ENCODE measurements at places on chromosomes 2 and 18.

DNA sequence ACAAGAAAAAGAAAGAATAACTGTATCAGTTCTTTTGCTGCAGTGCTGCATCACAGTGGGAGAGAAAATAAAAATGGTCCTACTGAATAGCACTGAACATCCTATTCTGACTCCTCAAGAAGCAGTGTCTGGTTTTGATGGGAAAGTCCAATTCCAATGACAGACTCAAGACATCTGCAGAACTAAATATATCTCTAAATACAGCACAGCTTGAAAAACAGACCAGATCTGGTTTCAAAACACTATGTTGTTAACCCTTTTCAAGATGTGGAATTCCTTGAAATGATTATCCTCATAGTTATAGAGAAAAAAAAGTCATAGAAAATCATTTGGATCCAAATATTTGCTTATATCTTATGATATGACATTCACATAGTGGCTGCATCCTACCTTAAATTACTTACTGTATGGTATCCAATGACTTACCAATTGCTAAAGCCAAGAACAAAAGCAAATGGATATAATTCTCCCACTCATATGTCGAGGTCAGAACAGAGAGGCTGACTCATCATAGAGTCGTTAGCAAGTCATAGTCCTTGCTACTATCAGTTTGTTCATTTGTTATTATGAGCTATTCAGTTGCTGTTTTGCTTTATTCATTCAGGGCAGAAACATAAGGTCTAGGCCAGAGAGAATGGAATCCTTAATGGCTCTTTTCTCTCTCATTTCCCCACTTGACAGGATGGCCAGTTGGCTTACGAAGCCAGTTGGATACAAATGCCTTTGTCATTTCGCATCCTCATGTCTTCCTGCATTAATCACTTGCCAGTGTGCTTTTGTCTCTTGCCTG, 62.5 kb upstream of the ACVR2A start:
- H3K4me3 ChIP-seq: no peak overlapping the region
- H3K27ac ChIP-seq: no peak overlapping the region
- no peaks in the 10 kb centered on the region for H3K27me3 ChIP-seq
- H3K36me3 ChIP-seq: no peaks in the 10 kb centered on the region

DNA sequence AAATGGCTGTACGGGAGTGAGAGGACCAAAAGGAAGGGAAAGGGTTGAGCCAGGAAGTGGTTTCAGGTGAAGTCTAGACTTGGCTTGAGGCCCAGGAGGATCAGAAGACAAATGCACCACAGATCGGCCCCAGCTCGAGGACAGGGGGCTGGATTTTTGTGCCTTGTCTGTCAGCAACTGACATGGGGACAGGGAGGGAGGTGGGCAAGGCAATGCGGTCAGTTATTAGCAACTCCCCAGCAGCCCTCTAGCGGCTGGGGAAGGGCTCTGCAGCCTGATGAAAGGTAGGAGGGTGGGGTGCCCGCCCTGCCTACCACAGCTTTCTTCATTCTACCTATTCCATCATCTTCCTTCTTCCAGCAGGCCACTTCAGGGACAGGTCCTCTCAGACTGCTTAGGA, 50.0 kb downstream of the CPO start:
- H3K36me3 ChIP-seq: no peaks in the 10 kb centered on the region
- H3K4me3 ChIP-seq: no peak overlapping the region
- no peaks in the 10 kb centered on the region for H3K4me1 ChIP-seq
- H3K27ac ChIP-seq: no peak overlapping the region

DNA sequence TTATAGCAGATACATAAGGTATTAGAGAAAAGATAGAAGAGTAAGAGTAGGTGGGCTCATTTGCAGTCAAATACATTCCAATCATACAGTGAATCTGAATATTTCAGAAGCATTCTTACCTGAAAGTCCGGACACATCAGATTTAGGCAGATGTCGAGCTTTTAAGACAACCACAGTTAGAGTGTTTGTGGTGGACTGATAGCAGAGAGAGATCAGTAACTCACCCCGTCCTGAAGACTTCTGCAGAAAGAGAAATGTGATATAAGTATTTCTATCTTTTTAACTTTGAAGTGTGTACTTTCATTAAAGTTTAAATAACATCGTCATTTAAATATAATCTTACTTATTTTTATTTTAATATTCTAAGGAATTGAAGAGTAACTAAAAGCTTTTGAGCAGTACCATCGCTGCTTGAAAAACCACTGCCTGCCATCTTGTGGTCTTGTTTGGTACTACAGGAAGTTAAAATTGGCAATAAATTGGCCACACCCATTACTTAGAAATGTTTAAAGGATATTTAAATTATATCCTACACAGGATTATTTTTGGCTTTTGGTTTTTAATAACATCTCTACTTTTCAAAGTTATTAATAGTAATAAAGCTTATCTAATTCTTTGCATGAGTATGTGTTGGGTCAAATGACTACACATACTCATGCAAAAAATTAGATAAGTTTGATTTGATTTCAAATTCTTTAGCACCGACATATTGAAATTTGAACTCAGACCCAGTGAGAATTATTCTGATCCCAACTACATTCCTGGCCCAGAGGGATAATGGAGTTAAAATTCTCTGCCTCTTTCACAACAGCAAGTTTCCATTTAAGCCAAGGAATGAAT, 5.5 kb downstream of the SYT4 start:
- no peaks in the 10 kb centered on the region for H3K27me3 ChIP-seq
- H3K4me1 ChIP-seq: no peaks in the 10 kb centered on the region
- H3K4me3 ChIP-seq: no peak overlapping the region
- DNase-seq: no peak
- no peaks in the 10 kb centered on the region for H3K36me3 ChIP-seq

GRCh38 chr2:16568998-16569784, 96.4 kb downstream of the CYRIA start:
- no peak for DNase-seq
- no peak overlapping the region for H3K4me3 ChIP-seq
- H3K27me3 ChIP-seq: no peaks in the 10 kb centered on the region
- no peaks in the 10 kb centered on the region for H3K4me1 ChIP-seq
- peaks cover 4% of the 10 kb centered on the region for H3K36me3 ChIP-seq
- no peak overlapping the region for H3K27ac ChIP-seq

GRCh38 chr2:52391621-52392020, 1359.7 kb upstream of the NRXN1 start:
- DNase-seq: no peak
- H3K27me3 ChIP-seq: no peaks in the 10 kb centered on the region
- H3K36me3 ChIP-seq: no peaks in the 10 kb centered on the region
- H3K4me1 ChIP-seq: no peaks in the 10 kb centered on the region

GRCh38 chr18:66752733-66753132, 148.8 kb upstream of the CDH19 start:
- no peak for DNase-seq
- no peaks in the 10 kb centered on the region for H3K27me3 ChIP-seq
- no peaks in the 10 kb centered on the region for H3K36me3 ChIP-seq
- H3K4me1 ChIP-seq: no peaks in the 10 kb centered on the region

GRCh38 chr2:210198326-210198725, 26.9 kb downstream of the ACADL start:
- no peaks in the 10 kb centered on the region for H3K36me3 ChIP-seq
- H3K4me1 ChIP-seq: no peaks in the 10 kb centered on the region
- H3K27ac ChIP-seq: no peak overlapping the region
- no peak for DNase-seq

GRCh38 chr2:231300722-231301076, 94.8 kb upstream of the B3GNT7 start:
- H3K27ac ChIP-seq: no peak overlapping the region
- H3K4me1 ChIP-seq: no peaks in the 10 kb centered on the region

DNA sequence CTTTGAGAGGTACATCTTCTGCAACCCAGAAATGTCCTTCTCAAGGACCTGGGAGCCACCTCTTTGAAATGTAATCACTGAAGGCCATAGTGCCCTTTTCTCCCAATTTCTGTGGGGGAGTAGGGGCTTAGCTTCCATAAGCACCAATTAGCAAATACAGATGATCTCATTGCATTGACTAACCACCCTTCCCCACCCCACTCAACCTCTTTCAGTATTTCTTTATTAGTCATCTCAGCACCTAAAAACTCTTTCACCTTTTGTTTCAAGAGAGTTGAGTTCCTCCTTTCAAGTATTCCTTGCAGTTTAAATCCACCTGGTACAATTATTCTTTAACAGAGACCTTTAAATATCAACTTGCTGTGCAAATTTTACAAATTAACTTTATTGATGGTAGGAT, 1011.8 kb upstream of the CDH2 start:
- H3K4me1 ChIP-seq: no peaks in the 10 kb centered on the region
- DNase-seq: no peak
- no peak overlapping the region for H3K4me3 ChIP-seq
- no peaks in the 10 kb centered on the region for H3K36me3 ChIP-seq

GRCh38 chr2:236793023-236794011, 223.7 kb downstream of the ACKR3 start:
- no peak for DNase-seq
- no peaks in the 10 kb centered on the region for H3K36me3 ChIP-seq
- H3K27ac ChIP-seq: no peak overlapping the region
- H3K27me3 ChIP-seq: no peaks in the 10 kb centered on the region
- no peak overlapping the region for H3K4me3 ChIP-seq
- no peaks in the 10 kb centered on the region for H3K4me1 ChIP-seq

GRCh38 chr2:200051611-200051945, 96.2 kb downstream of the MAIP1 start:
- H3K27ac ChIP-seq: no peak overlapping the region
- H3K27me3 ChIP-seq: no peaks in the 10 kb centered on the region
- no peaks in the 10 kb centered on the region for H3K36me3 ChIP-seq
- H3K4me3 ChIP-seq: no peak overlapping the region
- H3K4me1 ChIP-seq: no peaks in the 10 kb centered on the region

DNA sequence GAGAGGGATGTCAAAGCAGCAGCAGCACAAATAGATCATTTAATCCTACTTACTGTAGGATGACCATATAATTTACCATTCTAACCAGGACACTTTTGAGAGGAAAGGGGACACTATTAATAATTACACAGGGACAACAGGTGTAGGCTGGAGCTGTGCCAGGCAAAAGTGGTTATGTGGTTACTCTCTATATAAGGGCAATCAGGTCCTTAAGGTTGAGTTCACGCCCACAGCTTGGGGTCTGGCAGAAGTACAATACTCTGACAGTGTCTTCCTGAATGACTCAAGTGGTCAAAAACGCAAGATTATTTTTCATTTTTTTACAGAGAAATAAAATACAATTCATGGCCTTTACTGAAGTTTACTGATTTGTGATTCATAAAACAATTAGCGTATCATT, 2.8 kb downstream of the PREPL start:
- DNase-seq: peak; percentile 81
- no peaks in the 10 kb centered on the region for H3K36me3 ChIP-seq
- no peak overlapping the region for H3K4me3 ChIP-seq
- H3K4me1 ChIP-seq: no peaks in the 10 kb centered on the region

DNA sequence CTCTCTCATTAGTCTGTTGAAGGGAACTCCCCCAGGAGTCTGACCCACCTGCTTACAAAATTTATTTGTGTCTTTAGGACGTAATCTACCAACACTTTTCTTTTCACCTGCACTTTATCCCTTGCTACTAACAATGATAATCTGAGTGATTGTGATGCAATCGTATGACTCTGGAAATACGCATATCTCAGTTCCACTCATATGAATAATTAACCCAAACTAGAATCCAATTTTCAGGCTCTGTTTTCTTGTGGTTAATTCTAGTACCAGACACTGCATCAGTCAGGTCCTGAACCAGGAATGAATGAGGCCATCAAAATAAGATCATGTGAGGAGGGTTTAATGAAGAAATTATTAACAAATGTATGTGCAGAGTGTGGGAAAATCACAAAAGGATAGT, 158.4 kb upstream of the SRD5A2 start:
- no peak overlapping the region for H3K4me3 ChIP-seq
- no peak for DNase-seq
- no peaks in the 10 kb centered on the region for H3K4me1 ChIP-seq
- no peak overlapping the region for H3K27ac ChIP-seq
- H3K36me3 ChIP-seq: no peaks in the 10 kb centered on the region

DNA sequence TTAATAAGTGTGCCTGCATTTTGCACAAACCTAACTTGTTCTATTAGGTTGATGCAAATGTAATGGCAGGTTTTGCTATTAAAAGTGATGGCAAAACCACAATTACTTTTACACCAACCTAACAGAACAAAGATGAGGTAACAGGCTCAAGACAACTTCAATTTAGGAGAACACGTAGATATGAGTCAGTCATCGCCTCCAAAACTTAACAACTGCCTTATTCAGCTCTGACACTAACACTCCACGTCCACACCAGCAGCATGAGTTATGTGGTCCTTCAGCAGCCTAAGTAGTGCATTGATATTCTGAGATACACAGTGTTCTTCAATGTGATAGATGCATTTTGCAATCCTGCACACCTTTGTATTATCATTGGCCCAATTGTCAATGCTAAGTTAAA, 1175.1 kb upstream of the ACVR2A start:
- H3K4me3 ChIP-seq: no peak overlapping the region
- no peaks in the 10 kb centered on the region for H3K4me1 ChIP-seq
- no peaks in the 10 kb centered on the region for H3K27me3 ChIP-seq
- no peak for DNase-seq

- DNase-seq: no peak
- H3K4me3 ChIP-seq: no peak overlapping the region
- no peaks in the 10 kb centered on the region for H3K36me3 ChIP-seq
- H3K27me3 ChIP-seq: no peaks in the 10 kb centered on the region
- H3K4me1 ChIP-seq: no peaks in the 10 kb centered on the region
These were observed 116.6 kb downstream of the ACTR3 start for GRCh38 chr2:114006460-114006859.

DNA sequence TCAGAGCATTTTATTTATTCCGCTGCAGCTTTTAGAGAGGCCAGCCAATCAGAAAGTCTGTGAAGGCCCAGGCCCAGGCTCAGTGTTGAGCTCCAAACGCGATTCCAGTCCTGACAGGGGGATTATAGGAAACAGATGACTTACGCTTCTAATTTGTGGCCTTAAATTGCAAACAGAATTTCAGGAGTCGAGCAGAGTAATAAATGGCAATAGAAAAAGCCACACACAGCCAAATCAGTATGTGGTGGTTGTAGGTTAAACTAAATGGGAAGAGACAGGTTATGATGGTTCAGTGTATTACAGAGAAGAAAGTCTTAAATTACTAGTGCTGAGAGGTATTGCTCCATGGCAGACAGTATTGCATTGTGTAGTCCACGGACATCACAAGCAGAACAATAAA, 131.0 kb upstream of the ZEB2 start:
- no peaks in the 10 kb centered on the region for H3K36me3 ChIP-seq
- no peaks in the 10 kb centered on the region for H3K27me3 ChIP-seq
- no peaks in the 10 kb centered on the region for H3K4me1 ChIP-seq
- no peak overlapping the region for H3K4me3 ChIP-seq
- H3K27ac ChIP-seq: no peak overlapping the region
- DNase-seq: no peak

DNA sequence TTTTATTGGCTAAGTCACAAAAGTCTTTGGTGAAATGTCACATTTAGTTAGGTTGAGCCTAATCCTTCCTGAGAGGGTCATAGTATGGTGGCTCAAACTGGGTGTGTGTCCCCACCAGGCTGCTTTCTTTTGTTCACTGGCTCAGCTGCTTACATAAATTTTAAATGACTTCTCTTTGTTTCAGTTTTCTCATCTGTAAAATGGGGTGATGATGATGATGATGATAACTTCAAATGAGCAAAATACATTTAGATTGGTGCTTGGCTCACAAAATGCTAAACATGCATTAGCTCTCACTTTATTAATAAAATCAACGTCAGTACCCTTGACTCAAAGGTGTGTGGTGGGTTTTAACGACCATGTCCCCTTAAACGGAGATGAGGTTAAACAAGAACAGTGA, 7.2 kb upstream of the TAF1B start:
- H3K36me3 ChIP-seq: no peaks in the 10 kb centered on the region
- no peak for DNase-seq
- H3K4me1 ChIP-seq: no peaks in the 10 kb centered on the region
- no peaks in the 10 kb centered on the region for H3K27me3 ChIP-seq
- no peak overlapping the region for H3K27ac ChIP-seq

- no peaks in the 10 kb centered on the region for H3K27me3 ChIP-seq
- no peak for DNase-seq
- no peak overlapping the region for H3K4me3 ChIP-seq
- H3K36me3 ChIP-seq: no peaks in the 10 kb centered on the region
These were observed 21.9 kb upstream of the ALPI start for GRCh38 chr2:232434091-232434490.
